ENCODE measurements at places on chromosomes 16 and 17.

DNA sequence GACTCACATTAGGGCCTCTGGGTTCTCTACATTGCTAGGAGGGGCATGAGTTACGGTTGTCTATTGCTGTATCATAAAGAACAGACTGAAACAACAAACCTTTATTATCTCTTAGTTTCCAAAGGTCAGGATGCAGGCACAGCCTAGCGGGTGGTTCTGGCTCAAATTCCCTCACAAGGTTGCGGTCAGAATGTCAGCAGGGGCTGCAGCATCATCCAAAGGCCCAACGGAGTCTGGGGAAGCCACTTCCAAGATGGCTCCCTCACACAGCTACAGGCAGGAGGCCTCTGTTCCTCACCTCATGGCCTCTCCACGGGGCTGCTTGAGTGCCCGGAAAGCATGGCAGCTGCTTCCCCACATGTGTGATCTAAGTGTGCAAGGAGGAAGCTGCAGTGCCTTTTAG is 29.6 kb upstream of the ZFPM1 start:
- H3K4me1 ChIP-seq: no peaks in the 10 kb centered on the region
- no peaks in the 10 kb centered on the region for H3K36me3 ChIP-seq
- peaks cover 18% of the 10 kb centered on the region for H3K27me3 ChIP-seq
- H3K27ac ChIP-seq: no peak overlapping the region
- H3K4me3 ChIP-seq: no peak overlapping the region

- no peaks in the 10 kb centered on the region for H3K36me3 ChIP-seq
- peaks cover 6% of the 10 kb centered on the region for H3K27me3 ChIP-seq
- H3K27ac ChIP-seq: no peak overlapping the region
- no peak for ATAC-seq
- H3K4me1 ChIP-seq: no peaks in the 10 kb centered on the region
Observed at GRCh38 chr16:80585764-80586163, 45.0 kb downstream of the DYNLRB2 start.

DNA sequence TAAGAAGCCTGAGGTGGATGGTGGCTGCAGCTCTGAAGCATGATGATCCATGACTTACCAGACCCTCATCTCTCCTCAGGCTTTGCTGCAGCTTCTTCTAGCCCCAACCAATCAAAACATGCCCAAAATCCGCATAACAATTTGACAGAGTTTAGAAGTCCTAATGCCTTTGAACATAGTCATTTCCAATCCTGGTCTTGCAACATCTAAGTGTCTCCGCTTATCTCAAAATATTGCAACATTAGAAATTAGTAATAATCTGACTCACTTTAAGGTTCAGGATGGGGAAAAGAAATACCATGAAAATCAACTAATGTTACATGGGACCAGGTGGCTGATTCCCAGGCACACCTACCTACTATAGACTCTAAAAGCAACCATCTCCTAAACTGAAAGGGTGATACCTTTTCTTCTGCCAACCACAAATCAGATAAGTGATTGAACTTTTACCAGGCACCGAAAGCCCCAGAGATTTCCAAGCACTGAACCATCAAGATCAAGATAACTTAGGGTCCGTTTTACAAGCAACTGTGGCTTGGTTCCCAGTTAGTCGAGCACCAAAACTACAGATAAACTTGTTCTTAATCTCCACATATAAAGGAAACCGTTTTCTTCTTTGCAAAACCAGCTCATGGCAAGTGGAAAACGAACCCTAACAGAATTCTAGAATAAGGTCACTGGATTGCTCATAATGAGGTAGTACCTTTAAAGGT is 14.0 kb downstream of the ERN1 start:
- peaks cover 6% of the 10 kb centered on the region for H3K4me1 ChIP-seq
- H3K36me3 ChIP-seq: no peaks in the 10 kb centered on the region

DNA sequence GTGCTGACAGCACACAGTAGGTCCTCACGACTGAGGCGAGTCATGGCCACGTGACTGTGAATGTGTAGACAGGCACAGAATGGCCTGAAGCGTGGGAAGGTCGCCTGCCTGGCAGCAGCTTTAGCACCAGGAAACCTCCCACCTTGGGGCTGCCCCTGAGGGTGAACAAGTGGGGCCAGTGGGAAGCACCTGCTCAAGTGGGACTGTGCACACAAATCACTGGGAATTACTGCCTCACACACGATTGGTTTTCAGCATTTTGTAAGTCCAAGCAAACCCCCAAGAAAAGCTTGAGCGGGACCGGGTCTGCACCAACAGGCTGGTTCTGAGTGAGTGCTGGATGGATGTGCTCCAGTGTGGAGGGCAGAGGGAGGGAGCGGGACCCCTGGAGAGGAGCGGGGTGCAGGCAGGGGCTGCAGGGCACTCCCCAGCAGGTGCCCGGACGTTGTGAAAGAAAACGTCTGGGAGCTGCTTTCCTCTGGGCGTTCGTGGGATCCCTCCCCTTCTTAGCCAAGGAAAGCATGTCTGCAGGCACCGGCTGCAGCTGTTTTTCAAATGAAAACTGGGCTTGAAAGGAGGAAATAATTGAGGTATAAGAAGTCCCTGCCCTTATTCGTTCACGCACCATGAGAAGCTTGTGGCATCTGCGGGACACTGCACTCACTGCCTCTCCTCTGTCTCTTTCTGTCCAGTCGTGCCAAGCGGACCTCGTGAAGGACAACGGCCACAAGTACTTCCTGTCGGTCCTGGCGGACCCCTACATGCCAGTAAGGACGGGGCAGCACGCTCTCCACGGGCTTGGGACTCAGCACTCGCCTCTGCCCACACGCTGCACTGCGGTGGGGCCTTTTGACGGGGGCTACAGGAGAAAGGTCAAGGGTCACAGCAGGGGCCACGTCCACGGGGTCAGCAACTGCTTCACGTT is 111.7 kb upstream of the CHMP6 start:
- no peak for ATAC-seq
- no peak overlapping the region for H3K4me3 ChIP-seq
- peaks cover 72% of the 10 kb centered on the region for H3K36me3 ChIP-seq
- no peaks in the 10 kb centered on the region for H3K27me3 ChIP-seq

- peaks cover 3% of the 10 kb centered on the region for H3K4me1 ChIP-seq
- ATAC-seq: no peak
- peaks cover 47% of the 10 kb centered on the region for H3K36me3 ChIP-seq
- no peaks in the 10 kb centered on the region for H3K27me3 ChIP-seq
Observed at GRCh38 chr17:44188576-44189403, 2.0 kb downstream of the TMUB2 start.

- peaks cover 7% of the 10 kb centered on the region for H3K4me1 ChIP-seq
- peaks cover 5% of the 10 kb centered on the region for H3K36me3 ChIP-seq
- peak; percentile 93 for ATAC-seq
- H3K4me3 ChIP-seq: peak within 1 kb of the TSS; percentile 82
- peak within 1 kb of the TSS; percentile 88 for H3K27ac ChIP-seq
Observed at GRCh38 chr17:47253541-47254402, at the start of gene ITGB3. ITGB3 (plus strand) TSS chr17:47253827; CDS start chr17:47253862, 35 bp downstream.

- ATAC-seq: no peak
- H3K4me1 ChIP-seq: peaks cover 22% of the 10 kb centered on the region
- H3K27me3 ChIP-seq: no peaks in the 10 kb centered on the region
- no peaks in the 10 kb centered on the region for H3K36me3 ChIP-seq
- H3K4me3 ChIP-seq: no peak overlapping the region
Observed at GRCh38 chr17:10741416-10742135, 11.8 kb upstream of the TMEM220 start.

GRCh38 chr16:2206780-2207433 is 1.7 kb downstream of the MLST8 start:
- H3K4me3 ChIP-seq: no peak overlapping the region
- H3K4me1 ChIP-seq: peaks cover 29% of the 10 kb centered on the region
- H3K27me3 ChIP-seq: no peaks in the 10 kb centered on the region
- no peak overlapping the region for H3K27ac ChIP-seq

DNA sequence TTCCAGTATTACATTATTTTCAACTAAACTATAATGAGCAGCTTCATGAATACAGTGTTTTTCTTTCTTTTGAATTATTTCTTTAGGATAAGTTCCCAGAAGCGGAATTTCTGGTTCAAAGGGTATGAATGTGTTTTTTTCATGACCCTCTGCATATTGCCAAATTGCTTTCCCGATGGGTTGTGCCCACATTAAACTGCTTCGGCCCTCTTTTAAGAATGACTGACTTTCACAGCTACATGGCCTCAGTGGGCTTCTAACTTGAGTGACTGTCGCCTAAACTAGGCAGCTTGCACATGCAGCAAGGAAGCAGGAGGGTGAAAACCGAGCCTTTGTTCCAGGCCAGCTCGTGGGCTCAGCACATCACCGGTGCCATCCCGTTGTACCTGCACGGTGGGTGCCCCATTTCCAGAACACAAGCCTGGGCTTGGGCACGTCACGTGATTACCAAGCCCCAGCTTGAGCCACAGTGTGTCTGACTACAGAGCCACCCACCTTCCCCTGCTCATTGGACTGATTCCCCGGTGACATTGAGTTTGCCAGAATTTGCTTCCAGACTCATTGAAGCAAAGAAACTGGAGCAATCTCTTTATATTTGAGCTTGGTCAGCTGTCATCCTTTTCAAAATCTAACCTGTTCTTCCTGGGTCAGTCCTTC is 112.8 kb downstream of the CLEC16A start:
- H3K4me3 ChIP-seq: no peak overlapping the region
- peaks cover 80% of the 10 kb centered on the region for H3K36me3 ChIP-seq
- H3K27ac ChIP-seq: no peak overlapping the region
- no peaks in the 10 kb centered on the region for H3K4me1 ChIP-seq
- ATAC-seq: no peak

- no peaks in the 10 kb centered on the region for H3K4me1 ChIP-seq
- no peaks in the 10 kb centered on the region for H3K27me3 ChIP-seq
- no peak for ATAC-seq
- no peak overlapping the region for H3K4me3 ChIP-seq
- no peak overlapping the region for H3K27ac ChIP-seq
- H3K36me3 ChIP-seq: no peaks in the 10 kb centered on the region
Observed at GRCh38 chr17:2156666-2157065, 101.8 kb downstream of the HIC1 start.

DNA sequence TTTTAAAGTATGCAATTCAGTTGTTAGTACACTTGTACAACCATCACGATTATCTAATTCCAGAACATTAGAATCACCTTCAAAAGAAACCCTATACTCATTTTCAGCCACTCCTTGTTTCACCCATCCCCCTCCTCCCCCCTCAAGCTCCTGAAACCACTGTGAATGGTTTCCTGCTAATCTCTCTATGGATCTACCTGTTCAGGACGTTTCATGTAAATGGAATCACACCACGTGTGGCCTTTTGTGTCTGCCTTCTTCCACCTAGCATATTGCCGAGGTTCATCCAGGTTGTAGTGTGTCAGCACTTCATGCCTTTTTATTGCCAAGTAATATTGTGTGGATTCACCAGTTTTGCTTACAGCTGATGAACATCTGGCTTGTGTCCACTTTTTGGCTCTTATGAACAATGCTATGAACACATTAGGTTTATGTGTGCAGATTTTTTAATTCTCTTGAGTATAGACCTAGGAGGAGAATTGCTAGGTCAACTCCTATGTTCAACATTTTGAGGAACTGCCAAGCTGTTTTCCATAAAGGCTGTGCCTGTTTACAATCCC is 17.8 kb downstream of the EIF4A3 start:
- peaks cover 23% of the 10 kb centered on the region for H3K27me3 ChIP-seq
- ATAC-seq: no peak
- no peaks in the 10 kb centered on the region for H3K36me3 ChIP-seq
- H3K4me3 ChIP-seq: no peak overlapping the region
- no peaks in the 10 kb centered on the region for H3K4me1 ChIP-seq
- no peak overlapping the region for H3K27ac ChIP-seq

- H3K27ac ChIP-seq: no peak overlapping the region
- H3K4me3 ChIP-seq: no peak overlapping the region
Observed at GRCh38 chr16:82660075-82660645, 33.4 kb downstream of the CDH13 start.

GRCh38 chr17:33057564-33057963 is 65.9 kb downstream of the SPACA3 start:
- H3K36me3 ChIP-seq: no peaks in the 10 kb centered on the region
- H3K27ac ChIP-seq: no peak overlapping the region
- peaks cover 31% of the 10 kb centered on the region for H3K27me3 ChIP-seq
- no peak overlapping the region for H3K4me3 ChIP-seq
- no peaks in the 10 kb centered on the region for H3K4me1 ChIP-seq

DNA sequence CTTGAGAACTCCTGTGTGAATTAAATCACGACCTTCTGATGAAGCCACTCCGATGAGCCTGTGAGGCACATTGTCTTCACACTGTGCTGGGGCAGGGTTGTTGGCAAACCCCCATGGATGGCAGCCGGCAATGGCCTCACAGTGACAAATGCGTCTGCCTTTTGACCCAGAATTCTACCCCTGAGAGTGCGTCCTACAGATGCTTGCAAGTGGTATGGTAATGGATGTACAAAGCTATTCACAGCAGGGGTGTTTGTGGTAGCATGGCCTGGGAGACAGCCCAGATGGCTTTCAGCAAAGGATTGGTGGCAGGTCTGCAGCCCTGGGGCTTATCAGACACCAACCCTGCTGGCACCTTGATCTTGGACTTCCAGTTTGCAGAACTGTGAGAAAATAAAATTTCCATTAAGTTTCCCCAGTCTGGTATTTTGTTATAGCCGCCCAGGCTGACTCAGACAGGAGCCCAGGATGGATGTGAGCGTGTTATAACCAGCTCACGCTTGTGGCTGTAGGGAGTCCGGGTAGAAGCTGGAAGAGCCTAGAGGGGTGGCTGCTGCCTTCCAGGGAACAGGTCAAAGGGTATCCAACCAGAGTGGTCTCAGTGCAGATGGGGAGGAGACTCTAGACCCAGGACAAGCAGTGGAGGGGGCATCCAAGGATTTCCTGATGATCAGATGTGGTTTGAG is 10.1 kb downstream of the AFMID start:
- H3K27ac ChIP-seq: no peak overlapping the region
- no peak for ATAC-seq
- H3K36me3 ChIP-seq: peaks cover 92% of the 10 kb centered on the region
- H3K27me3 ChIP-seq: no peaks in the 10 kb centered on the region

DNA sequence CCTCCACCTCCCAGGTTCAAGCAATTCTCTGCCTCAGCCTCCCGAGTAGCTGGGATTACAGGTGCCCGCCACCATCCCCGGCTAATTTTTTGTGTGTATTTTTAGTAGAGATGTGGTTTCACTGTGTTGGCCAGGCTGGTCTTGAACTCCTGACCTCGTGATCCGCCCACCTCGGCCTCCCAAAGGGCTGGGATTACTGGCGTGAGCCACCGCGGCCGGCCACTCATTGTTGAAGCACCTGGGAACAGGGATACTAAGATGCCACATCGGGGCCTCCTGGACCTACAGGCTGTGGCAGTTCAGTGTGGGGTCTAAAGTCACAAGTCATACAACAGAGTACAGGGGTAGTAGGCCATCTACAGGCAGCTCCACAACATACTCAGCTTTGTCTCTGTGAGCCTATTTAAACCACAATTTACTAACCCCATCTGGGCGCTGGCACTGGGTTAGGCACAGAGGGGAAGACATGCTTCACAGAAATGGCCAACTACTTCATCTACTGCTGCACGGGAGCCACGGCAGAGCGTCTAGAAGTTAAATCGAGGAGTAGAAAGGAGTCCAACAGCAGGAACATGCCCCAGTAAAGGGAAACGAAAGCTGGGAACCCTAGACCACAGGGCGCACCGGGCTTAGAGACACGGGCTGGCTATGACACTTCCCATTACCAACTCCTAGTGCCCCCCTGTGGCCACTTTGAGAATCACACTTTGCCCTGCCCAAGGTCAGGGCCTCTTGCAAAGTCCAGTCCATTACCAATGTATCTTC is 4.3 kb downstream of the VAMP2 start:
- H3K27ac ChIP-seq: peak overlapping the region; percentile 99
- H3K4me3 ChIP-seq: no peak overlapping the region
- ATAC-seq: no peak
- H3K4me1 ChIP-seq: peaks cover 31% of the 10 kb centered on the region

- H3K4me3 ChIP-seq: no peak overlapping the region
- no peaks in the 10 kb centered on the region for H3K36me3 ChIP-seq
- H3K4me1 ChIP-seq: no peaks in the 10 kb centered on the region
- no peaks in the 10 kb centered on the region for H3K27me3 ChIP-seq
Observed at GRCh38 chr17:1878419-1879121, 48.8 kb downstream of the RPA1 start.
